ENCODE measurements at places on chromosomes 11 and 22. TPM values are rescaled to one million over a fixed set of nuclear protein-coding genes. Genes with fewer than 3 reads are reported as not detected.
A peak's percentile ranks its signal among the peaks of the same experiment; 100 is the strongest.

DNA sequence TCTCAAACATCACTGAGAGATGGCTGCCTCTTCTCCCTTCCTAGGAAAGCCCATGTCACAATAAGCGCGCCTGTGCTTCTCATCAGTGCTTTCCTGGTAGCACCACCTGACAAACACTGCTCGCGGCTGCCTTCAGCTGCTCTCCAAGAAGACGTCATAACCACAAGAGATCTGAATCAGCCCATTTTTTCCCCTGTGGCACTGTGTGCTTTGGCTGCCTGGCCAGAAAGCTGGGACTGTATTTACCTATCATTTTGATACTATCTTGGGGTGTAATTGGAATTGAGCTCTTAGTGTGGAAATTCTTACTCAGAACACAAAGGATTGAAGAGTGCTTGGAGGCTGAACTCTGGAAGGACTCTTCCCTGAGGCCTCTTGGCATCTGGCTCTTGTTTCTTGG lies 50.3 kb upstream of the EHF start:
- no peak for DNase-seq
- H3K36me3 ChIP-seq, result no peaks in the 10 kb centered on the region

GRCh38 chr11:21546703-21547102 lies 646.2 kb upstream of the ANO5 start:
- no peak for DNase-seq
- H3K4me1 ChIP-seq, result no peaks in the 10 kb centered on the region
- no peaks in the 10 kb centered on the region for H3K27me3 ChIP-seq
- H3K27ac ChIP-seq, result no peak overlapping the region
- H3K4me3 ChIP-seq, result no peak overlapping the region

DNA sequence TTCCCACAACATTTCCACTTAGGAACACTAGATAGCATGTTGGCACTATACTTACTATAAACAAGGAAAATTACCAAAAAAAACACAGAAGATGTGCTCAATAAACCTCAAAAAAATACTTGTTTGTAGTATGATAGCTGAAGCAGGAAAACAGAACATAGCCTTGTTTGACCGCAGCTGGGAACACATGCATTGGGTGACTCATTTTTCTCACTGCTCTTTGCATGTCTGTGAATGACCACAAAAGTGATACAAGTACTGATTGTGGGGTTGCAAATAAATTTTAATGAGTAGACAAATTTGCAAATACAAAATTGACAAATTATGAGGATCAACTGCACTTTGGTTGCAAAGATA lies 22.8 kb upstream of the GUCY1A2 start:
- H3K27me3 ChIP-seq, result no peaks in the 10 kb centered on the region
- no peak for DNase-seq
- H3K4me3 ChIP-seq, result no peak overlapping the region
- H3K4me1 ChIP-seq, result no peaks in the 10 kb centered on the region
- H3K36me3 ChIP-seq, result no peaks in the 10 kb centered on the region

Gene COMT
- polyA plus RNA-seq, result 98.0 TPM

- DNase-seq, result peak; percentile 41
- H3K4me3 ChIP-seq, result no peak overlapping the region
- H3K36me3 ChIP-seq, result no peaks in the 10 kb centered on the region
- no peaks in the 10 kb centered on the region for H3K4me1 ChIP-seq
- no peaks in the 10 kb centered on the region for H3K27me3 ChIP-seq
Measured at GRCh38 chr11:68667511-68668500, 16.5 kb upstream of the GAL start.

Gene LRRC56
- polyA plus RNA-seq, result 2.2 TPM

Gene CSRP3
- 0.08 TPM for polyA plus RNA-seq

Gene RFPL1
- polyA plus RNA-seq, result 0.03 TPM

Gene PRR5L
- polyA plus RNA-seq, result 44.9 TPM

Gene CARNS1
- 1.8 TPM for polyA plus RNA-seq

DNA sequence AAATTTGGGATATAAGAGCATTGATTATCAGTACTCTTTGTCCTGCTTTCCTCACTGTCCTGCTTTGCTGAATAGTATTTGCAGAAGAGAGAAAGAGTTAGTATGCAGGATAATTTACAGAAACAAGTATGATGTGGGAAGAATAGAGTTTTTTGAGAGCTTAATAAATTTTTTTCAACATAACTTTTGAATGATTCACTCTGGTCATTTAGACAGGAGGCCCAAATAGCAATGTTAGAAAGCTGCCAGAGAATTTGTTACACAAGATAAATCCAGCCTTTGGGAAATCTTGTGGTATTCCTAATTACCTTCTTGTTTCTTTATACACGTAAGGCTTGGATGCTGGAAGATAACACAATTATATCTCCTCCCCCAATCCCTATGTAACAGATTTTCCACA lies 484.6 kb downstream of the CNTN5 start:
- no peaks in the 10 kb centered on the region for H3K36me3 ChIP-seq
- H3K4me3 ChIP-seq, result no peak overlapping the region
- H3K27me3 ChIP-seq, result no peaks in the 10 kb centered on the region
- no peak for DNase-seq

Gene NAALADL1
- 19.2 TPM for polyA plus RNA-seq

Gene CCDC73
- 0.17 TPM for polyA plus RNA-seq

Gene ADAMTS8
- polyA plus RNA-seq, result 0.48 TPM

Gene PPFIBP2
- polyA plus RNA-seq, result 25.0 TPM

DNA sequence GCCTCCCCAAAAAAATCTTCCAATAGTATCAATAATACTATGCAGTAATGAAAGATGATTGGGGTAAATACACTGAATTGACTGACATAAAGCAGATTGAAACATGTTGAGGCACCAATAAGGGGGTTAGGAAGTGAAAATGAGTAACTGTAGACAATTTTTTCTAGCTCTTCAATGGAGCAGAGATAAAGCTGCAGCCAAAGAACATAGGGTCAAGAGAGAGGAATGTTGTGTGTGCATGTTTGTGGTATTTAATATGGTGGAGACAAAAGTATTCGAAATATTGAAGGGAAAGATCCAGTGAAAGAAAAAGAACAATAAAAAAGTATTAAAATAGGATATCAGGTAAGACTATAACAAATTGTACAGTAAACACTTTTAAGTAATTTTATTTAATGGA lies 450.0 kb upstream of the CCDC179 start:
- no peak overlapping the region for H3K27ac ChIP-seq
- no peak for DNase-seq
- no peaks in the 10 kb centered on the region for H3K36me3 ChIP-seq

DNA sequence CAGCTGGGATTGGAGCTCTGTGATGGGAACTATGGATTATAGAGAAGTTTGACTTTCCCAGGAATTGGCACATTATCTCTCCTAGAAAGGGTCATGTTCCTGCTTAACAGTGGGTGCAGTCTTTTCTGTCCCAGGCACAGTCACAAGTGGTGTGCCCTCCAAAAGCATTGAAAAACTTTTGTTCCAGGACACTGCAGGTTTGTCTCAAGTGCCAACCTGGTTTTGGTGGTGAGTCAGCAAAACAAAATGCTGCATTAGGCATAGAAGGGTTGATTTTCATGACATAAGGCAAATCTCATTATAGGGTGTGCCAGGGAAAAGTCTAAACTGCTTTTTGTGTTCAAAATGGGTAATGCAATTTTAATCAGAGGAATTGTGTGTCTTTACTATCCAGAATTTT lies 4.9 kb downstream of the HTATIP2 start:
- H3K27me3 ChIP-seq, result no peaks in the 10 kb centered on the region
- H3K4me1 ChIP-seq, result peaks cover 11% of the 10 kb centered on the region
- no peak overlapping the region for H3K4me3 ChIP-seq
- H3K36me3 ChIP-seq, result no peaks in the 10 kb centered on the region
- no peak overlapping the region for H3K27ac ChIP-seq

DNA sequence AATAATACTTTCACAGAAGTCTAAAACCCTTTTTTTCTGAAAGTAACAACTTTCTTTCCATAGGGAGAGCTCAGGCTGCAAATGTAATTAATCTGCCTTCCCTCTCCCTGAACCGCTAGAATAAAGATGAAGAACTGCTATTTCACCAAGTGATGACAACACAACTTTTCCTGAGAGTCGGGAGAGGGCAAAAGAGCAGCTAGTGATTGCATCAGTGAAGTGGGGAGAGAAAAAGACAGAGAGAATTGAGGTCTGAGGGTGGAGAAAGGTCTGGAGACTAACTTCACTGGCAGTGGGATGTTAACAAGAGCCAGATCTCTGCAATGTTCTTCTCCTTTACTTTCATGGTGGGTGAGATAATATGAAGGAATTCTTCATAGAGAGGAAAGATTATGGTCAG lies 10.9 kb upstream of the MPEG1 start:
- no peak for DNase-seq
- H3K27me3 ChIP-seq, result no peaks in the 10 kb centered on the region

DNA sequence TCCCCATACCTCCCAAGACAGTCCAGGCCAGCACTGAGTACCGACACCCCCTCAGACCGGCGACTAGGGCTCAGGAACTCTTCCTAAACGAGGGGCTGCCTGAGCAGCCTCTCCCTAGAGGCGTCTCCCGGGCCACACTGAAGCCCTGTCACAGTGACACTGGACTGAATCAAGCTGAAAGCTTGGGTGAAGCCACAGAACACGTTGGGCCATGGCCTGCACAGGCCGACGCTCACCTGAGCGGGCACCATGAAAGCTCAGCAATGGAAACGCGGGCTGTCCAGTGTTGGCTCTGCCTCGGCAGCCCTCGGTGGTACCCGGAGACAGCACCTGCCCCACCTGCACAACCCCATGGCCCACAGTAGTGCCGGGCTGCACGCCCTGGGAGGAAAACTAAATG lies 42.7 kb upstream of the MOB2 start:
- no peak overlapping the region for H3K27ac ChIP-seq
- no peak overlapping the region for H3K4me3 ChIP-seq
- H3K27me3 ChIP-seq, result no peaks in the 10 kb centered on the region
- peaks cover 98% of the 10 kb centered on the region for H3K4me1 ChIP-seq
- H3K36me3 ChIP-seq, result peaks cover 11% of the 10 kb centered on the region

GRCh38 chr22:48851933-48852549 lies 975.6 kb downstream of the BRD1 start:
- H3K4me3 ChIP-seq, result no peak overlapping the region
- no peak overlapping the region for H3K27ac ChIP-seq
- DNase-seq, result peak; percentile 48
- H3K4me1 ChIP-seq, result no peaks in the 10 kb centered on the region

- H3K36me3 ChIP-seq, result peaks cover 10% of the 10 kb centered on the region
- H3K4me1 ChIP-seq, result peaks cover 4% of the 10 kb centered on the region
- no peaks in the 10 kb centered on the region for H3K27me3 ChIP-seq
- no peak for DNase-seq
- H3K27ac ChIP-seq, result no peak overlapping the region
- H3K4me3 ChIP-seq, result no peak overlapping the region
Measured at GRCh38 chr11:35811783-35812182, 132.1 kb upstream of the LDLRAD3 start.

- DNase-seq, result peak; percentile 13
- no peak overlapping the region for H3K4me3 ChIP-seq
- no peak overlapping the region for H3K27ac ChIP-seq
Measured at GRCh38 chr22:43860831-43861230, 1.5 kb downstream of the SULT4A1 start.

Gene SGSM1
- polyA plus RNA-seq, result 0.33 TPM
